ENCODE measurements at places on chromosomes 16 and 17.

GRCh38 chr16:3643095-3643730 is 11.3 kb upstream of the DNASE1 start:
- no peak for DNase-seq

DNA sequence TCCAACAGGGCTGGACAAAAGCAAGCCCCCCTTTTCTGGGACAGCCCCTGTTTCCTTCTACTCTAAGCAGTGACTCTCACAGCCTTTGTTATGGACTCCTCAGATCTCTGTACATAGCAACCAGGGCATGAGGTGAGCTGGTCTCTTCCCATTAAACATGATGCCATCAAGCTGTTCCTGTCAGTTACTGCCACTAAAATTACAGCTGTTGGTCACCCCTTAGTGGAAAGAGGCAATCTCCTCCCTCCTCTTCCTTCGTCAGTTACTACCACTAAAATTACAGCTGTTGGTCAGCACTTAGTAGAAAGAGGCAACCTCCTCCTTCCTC is 95.2 kb upstream of the SMIM36 start:
- no peak for DNase-seq

GRCh38 chr17:68458260-68459036 is 1.2 kb upstream of the WIPI1 start:
- DNase-seq: no peak

- no peak for DNase-seq
Measured at GRCh38 chr17:29837531-29837930, 92.5 kb downstream of the SSH2 start.

GRCh38 chr16:17988839-17989238 is 347.7 kb downstream of the NPIPA8 start:
- DNase-seq: no peak

- DNase-seq: no peak
Measured at GRCh38 chr16:52680993-52681392, 134.1 kb upstream of the TOX3 start.

DNA sequence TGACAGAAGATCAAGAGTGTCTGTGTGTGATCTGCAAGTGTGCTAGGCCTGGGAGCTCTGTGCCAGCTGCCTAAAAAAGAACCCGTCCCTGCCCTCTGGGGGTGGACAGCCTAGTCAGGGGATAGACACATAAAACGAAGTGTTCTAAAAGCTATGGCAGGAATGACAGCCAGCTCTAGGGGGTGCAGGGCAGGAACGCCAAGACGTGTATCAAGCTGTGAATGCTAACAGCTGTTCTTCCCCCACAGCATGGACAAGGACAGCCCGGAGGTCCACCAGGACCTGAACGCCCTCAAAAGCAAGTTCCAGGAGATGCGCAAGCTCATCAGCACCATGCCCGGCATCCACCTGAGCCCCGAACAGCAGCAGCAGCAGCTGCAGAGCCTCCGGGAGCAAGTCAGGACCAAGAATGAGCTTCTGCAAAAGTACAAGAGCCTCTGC is 5.1 kb downstream of the RASD1 start:
- no peak for DNase-seq

- DNase-seq: no peak
Measured at GRCh38 chr16:27098366-27099049, 31.8 kb downstream of the C16orf82 start.

DNA sequence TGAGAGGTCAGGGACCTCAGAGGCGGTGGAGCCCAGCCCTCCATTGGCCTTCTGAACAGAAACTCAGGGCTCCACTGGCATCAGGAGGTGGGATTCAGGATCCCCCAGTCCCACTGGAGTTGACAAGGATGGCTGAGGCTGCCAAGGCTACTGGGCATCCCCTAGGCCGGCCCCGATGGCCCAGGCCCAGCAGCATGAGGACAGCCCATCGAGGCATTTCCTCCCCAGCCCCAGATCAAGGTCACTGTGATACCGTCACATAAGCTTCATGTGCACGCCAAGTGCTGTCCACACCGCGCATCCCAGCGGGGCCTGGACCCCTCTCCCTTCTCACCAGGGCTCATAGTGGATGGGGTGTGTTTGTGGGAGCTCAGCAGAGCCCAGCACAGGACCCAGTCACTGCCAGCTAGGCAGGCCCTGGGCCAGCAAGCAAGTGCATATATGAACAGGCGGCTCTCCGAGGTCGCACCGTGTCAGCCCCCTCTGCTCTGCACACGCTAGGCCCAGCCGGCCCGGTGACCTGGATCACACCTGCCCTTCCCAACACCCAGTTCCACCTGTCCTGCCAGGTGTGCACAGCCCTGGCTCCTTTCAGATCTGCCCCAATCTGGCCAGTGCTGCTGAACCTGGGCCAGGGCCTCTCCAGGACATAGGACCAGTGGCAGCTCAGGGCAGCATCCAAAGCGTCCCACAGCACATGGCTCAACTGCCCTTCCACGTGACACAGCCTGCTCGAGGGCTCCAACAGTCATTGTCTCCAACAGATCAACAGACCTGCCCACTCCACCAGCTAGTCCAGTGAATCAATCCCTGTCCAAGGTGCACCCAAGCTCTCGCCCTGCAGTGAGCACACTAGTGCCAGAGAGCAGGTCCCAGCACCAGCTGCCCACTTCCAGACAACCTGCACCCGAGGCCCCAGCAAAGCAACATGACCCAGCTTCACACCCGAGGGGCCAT is 32.8 kb upstream of the RASD1 start:
- DNase-seq: no peak

- DNase-seq: no peak
Measured at GRCh38 chr17:19707728-19708221, 8.6 kb downstream of the SLC47A2 start.
